Stimulated activated CD4-positive, alpha-beta T cell treated with anti-CD3 and anti-CD28 coated beads, Interleukin-1b, Interleukin-23, amount 100 ng/mL, for 1 hour (primary cell): ENCODE measurements at places on chromosomes 4 and X.

GRCh38 chrX:100264200-100264599 lies 145.9 kb downstream of the PCDH19 start:
- no peak for DNase-seq

GRCh38 chr4:23022032-23022431 lies 329.3 kb downstream of the GBA3 start:
- no peak for DNase-seq

- no peak for DNase-seq
Observed at GRCh38 chr4:136219592-136220125, 1312.6 kb downstream of the PCDH18 start.

DNA sequence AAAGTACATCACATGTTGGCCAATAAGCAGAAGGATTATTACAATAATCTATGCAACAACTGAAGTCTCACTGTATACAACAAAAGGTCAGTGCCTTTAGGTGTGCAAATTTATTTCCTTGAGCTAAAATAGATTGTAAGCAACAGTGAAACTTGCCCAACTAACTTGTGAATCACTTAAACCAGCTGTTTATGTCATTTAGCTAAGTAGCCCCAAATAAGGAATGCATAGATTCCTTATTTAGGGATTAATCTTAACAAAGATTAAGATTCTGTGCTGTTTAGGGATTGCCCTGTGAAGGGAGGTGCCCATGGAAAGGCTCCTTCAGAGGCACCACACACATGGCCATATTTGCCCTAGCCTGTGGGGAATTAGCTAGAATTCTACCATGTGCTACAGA lies 168.6 kb downstream of the MAML3 start:
- DNase-seq, result no peak

GRCh38 chrX:155632431-155633100 lies 19.8 kb upstream of the TMLHE start:
- no peak for DNase-seq

DNA sequence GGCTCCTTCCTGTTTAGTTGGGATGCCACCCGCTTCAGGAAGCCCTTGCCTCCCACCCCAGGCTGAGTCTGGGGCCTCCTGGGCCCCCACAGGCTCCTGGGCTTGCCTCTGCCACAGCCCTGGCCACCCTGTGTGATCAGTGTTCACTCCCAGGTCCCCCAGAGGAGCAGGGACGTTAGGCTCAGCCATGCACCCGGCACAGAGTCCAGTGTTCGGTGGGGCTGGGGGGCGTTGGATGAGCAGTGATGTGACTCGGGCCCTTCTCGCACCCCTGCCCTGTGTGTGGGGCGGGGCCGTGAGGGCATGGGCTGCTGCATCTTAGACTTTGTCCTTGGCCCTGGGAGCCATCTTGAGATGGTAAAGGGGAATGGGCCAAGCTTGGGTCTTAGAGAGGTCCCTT lies 29.9 kb upstream of the HTRA3 start:
- DNase-seq, result no peak

DNA sequence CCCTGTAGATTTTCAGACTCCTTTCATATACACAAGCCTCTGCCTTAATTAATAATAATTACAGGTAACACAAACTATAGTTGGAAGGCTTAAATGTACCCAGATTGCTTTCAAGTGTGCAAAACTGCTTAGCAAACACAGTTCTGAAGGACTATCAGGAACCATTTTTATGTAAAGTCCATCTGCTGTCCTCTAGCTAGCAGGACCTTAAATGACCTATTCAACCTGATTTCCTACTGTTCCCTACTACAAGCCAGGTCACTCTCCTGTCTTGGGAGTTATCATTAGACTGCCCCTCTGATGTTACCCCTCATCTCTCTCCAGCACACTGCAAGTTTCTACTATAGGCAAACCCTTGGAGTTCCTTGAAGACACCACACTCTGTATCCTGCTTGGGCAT lies 157.3 kb downstream of the GBA3 start:
- no peak for DNase-seq

DNA sequence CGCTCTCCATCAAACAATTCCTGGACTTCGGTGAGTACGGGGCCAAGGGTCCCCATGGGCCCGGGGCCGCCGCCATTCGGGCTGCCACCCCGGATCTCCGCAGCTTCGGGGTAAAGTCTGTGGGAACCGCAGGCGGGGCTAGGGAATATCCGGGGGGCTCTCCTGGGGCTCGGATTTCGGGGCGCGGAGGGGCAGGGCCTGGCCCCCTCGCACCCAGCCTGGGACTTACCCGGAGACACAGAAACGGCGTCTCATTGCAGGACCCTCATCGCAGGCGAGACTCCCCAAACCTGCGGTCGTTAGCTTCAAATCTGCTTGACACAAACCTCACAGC lies 413 bp downstream of the PDK3 start:
- DNase-seq, result no peak

DNA sequence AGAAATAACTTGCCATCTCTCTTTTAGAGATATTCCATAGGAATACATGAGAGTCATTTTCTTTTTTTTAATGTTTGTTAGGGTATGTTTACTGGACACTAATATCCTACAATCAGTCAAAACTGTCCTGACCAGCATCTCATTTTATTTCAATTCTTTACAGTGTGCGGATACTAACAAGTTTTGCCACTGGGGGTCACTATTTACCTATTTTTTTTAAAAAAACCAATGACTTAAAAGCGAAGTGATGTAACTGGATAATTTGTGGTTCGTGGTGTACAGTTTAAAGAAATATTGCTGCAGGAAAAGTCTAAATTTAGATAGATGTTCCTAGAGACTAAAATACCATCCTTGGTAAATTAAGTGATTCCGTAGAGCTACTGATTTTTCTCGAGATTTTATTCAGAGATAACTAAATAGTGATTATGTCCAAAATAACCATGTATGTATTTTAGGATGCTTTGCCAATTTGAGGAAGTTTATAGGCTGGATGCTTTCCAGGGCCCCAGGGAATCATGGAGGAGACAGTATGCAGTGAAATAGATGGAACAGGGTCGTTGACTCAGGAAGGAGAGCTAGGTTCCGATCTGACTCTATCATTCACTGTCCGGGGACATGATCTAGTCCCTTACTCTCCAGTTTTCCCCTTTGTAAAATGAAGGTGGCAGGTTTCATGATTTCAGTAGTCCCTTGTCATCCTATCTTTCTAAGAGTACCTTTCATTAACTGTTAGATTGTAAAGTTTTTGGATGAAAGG lies 34.0 kb upstream of the GNPDA2 start:
- DNase-seq, result no peak

GRCh38 chr4:182238355-182238931 lies 4.8 kb upstream of the TENM3 start:
- DNase-seq, result no peak

DNA sequence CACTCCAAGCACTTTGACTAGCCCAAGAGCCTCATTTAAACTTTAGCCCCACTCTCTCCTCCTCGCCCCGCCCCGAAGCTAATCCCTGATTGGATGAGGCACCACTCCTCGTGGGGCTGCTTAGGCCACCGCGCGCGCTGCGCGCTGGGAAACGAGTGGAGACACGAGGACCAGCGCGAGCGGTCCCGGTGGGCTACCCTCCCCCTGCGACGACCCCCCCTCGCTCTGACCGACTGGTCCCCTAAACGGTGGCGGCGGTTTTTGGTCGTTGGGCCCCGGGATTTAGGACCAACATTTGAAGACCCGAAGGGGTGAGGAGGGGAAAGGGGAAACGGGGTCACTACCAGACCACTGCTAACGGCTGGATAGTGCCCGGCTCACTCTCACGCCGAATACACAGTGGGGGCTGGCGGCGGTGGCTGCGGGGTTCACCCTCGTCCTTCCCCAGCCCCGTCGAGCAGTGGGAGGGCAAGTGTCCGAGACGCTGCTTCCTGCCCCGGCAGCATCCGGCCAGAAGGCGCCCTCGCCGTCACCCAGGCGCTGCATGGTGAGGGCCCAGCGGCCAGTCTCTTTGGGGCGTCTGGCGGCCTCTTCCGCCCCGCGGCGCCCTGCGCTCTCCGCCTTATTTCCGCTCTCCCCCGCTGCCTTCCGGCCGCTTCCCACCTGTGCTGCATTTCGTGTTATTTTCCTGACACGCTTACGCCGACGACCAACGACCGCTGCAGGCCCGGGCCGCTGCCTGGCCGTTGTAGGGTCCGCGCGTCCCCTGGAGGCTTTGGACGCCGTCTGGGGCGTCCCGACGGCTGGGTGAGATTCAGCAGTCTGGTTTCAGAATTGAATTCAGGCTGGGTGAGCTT lies at the start of gene RBM46:
Gene RBM46 (plus strand): TSS at position 147 of the 857 bp plus-strand sequence. CDS start 15,481 bp downstream, outside the sequence.
- no peak for DNase-seq

GRCh38 chr4:138859254-138859653 lies 156.3 kb upstream of the NOCT start:
- no peak for DNase-seq

- no peak for DNase-seq
Observed at GRCh38 chr4:39114436-39114835, 52.4 kb downstream of the KLHL5 start.

- DNase-seq, result no peak
Observed at GRCh38 chr4:19236473-19236872, 1015.2 kb upstream of the SLIT2 start.

DNA sequence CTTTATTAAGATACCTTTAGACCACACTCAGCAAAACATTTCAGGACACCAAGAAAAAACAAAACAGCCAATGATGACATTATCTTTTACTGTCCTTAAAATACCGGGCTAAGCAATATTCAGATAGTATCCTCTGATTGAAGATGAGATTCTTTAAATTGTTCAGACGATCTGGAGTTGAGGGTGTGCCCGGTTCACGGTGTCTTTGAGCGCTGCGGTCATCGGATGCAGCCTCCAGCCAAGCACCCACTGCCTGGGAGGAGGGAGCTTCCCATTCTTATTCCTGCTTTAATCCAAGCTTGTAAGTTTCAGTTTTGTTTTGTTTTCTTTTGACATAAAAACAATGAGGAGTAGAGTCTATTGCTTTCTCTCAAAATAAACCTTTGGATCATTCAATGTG lies 14.1 kb downstream of the FAM149A start:
- DNase-seq, result no peak

- no peak for DNase-seq
Observed at GRCh38 chrX:39996536-39996935, 101.2 kb downstream of the BCOR start.

DNA sequence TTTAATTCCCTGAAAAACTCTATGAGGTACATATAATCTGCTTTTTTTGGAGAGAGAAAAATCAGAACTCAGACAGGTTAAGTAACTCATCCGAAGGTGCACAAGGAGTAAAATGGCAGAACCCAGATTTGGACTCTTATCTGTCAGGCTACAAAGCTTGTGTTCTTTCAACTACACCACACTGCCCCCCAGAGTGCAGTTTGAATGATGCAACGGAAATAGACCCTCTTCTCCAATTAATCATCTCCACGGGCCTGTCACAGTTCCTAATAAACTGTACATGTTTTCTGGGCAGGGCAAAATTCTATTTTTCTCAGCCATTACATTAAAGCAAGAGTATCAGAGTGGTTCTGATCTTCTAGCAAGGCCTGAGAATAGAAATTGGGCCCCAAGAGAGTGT lies 35.3 kb upstream of the DCX start:
- no peak for DNase-seq

GRCh38 chr4:36502350-36502749 lies 220.9 kb downstream of the DTHD1 start:
- no peak for DNase-seq

GRCh38 chr4:20954541-20954940 lies 254.3 kb downstream of the PACRGL start:
- no peak for DNase-seq

DNA sequence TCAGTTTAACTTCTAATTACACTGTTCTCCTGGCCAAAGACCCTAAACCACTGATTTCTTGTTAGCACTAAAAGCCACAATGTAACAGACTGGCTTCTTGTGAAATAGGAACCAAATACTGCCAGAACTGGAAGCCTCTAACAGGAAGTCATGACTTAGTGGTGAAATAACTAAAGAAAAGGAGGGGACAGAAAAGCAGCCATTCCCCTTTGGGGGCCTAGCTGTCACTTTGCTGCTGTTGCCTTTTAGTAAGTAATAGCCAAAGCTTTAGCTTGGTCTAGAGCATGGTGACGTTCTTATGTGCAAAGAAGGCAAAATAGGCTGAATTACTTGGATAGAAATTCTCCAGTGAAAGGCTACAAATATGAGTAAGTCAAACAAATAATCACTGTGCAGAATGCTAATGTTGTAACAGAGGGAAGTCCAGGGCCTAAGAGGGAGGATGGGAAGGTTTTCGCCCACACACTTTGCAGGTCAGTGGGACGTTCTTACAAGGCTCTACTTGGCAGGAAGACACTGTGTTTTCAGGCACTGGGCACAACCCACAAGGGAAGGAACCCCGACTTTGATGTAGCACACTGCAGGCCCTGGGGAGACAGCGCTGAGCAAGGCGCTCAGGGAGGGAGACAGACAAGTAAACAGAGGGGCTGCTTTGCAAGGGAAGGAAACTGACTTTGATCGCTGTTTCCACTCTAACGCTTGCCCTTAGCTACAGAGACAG lies 16.7 kb downstream of the GAB3 start:
- no peak for DNase-seq

DNA sequence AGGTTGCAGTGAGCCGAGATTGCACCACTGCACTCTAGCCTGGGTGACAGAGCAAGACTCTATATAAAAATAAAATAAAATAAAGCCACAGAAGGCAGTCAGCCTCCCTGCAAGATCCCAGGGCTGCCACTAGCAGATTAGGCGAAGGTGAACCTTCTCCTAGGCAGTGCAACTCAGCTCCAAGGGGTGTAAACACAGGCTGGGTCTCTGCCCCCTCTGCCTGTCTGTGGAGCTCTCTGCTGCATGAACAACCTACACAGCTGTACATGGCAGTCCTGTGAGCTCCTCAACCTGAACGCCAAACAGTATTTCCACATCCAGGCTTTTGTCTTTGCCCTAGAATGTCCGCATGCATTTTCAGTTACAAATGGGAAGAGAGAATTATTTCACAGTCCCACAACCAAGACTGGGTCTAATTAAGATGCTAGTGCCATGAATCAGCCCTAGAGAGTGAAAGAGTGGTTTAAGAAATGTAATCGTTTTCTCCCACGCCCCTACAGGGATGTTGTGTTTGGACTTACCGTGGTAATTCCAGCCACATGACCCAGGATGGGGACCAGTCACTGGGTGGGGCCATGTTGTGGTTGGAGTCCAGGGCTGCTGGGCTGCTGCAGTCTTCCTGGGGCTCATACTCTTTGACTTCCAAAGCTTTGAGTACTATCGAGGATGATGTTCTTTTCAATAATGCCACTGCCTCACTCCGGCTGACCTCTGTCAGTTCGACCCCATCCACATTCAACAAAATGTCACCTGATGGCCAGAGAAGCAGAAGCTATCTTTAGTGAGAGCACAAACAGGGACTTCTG lies 99.0 kb downstream of the FIP1L1 start:
- DNase-seq, result no peak

GRCh38 chr4:124953061-124953460 lies 240.5 kb upstream of the ANKRD50 start:
- no peak for DNase-seq

- DNase-seq, result no peak
Observed at GRCh38 chr4:133982533-133983224, 218.9 kb downstream of the PABPC4L start.
